Colonic mucosa (tissue), 4 donors: ENCODE measurements at places on chromosomes 6 and 20. TPM values are rescaled to one million over a fixed set of nuclear protein-coding genes. Genes with fewer than 3 reads are reported as not detected.

Gene SOBP
- total RNA-seq = 3.4 TPM

Gene TMEM74B
- total RNA-seq = 2.0 TPM

Gene RUNX2
- total RNA-seq = 1.7 TPM

Gene RNF182
- not detected for total RNA-seq

Gene DNAH8
- total RNA-seq = not detected

Gene MYO6
- total RNA-seq = 72.3 TPM

Gene CCN5
- 2.9 TPM for total RNA-seq

Gene OOEP
- not detected for total RNA-seq
